ENCODE measurements at places on chromosomes 16 and 17. TPM values are rescaled to one million over a fixed set of nuclear protein-coding genes. Genes with fewer than 3 reads are reported as not detected.

- DNase-seq, result no peak
These were observed 223.8 kb downstream of the IRF8 start for GRCh38 chr16:86122681-86123342.

The SSTR5 gene
- total RNA-seq, result 7.2 TPM

The P2RX1 gene
- total RNA-seq, result not detected

GRCh38 chr17:73200476-73200875 is 7.6 kb downstream of the COG1 start:
- no peak for DNase-seq

The TTLL6 gene
- total RNA-seq, result 0.79 TPM

GRCh38 chr16:71746442-71747046 is 22.0 kb upstream of the PHLPP2 start:
- DNase-seq, result peak; percentile 26

- no peak for DNase-seq
These were observed 42.8 kb downstream of the TNFRSF13B start for GRCh38 chr17:16929035-16929680.

- no peak for DNase-seq
These were observed 8.2 kb downstream of the RNF166 start for GRCh38 chr16:88697831-88698615.

GRCh38 chr17:17491546-17491988 is 4.6 kb downstream of the RASD1 start:
- DNase-seq, result no peak

The RUNDC3A gene
- 0.61 TPM for total RNA-seq

DNA sequence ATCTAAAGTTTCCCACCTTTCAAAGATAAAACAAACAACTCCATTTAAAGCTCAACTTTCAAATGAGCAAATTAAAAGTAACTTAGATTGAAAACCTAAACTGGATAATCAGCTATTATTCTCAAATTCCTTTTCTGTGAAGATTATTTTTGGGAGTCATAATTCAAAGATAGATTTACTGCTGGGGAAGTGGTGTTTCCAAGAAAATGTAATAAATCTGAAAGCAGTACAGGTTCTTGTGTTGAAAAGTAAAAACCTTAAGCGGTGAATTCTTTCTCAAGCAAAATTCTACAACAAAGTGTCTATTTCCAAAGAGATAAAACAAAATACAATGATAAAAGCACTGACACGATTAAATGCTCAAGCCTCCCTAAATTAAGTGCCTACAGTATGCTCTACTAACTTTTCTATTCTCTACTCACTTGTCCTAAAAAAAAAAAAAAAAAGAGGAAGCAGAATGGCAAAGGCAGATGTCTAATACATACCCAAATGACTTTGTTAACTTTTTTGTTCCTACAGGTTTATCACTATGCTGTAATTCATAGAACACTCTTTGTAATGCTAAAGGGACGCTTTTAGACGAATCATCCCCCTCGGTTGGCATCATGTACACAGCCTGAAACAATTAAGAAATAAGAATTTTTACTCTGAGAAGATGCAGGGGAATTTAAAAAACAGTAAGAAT is 34.5 kb downstream of the LITAFD start:
- DNase-seq, result no peak

GRCh38 chr16:67964477-67965131 is 3.8 kb downstream of the SLC12A4 start:
- no peak for DNase-seq

GRCh38 chr16:23452221-23452571 is 793 bp downstream of the COG7 start:
- DNase-seq, result no peak

DNA sequence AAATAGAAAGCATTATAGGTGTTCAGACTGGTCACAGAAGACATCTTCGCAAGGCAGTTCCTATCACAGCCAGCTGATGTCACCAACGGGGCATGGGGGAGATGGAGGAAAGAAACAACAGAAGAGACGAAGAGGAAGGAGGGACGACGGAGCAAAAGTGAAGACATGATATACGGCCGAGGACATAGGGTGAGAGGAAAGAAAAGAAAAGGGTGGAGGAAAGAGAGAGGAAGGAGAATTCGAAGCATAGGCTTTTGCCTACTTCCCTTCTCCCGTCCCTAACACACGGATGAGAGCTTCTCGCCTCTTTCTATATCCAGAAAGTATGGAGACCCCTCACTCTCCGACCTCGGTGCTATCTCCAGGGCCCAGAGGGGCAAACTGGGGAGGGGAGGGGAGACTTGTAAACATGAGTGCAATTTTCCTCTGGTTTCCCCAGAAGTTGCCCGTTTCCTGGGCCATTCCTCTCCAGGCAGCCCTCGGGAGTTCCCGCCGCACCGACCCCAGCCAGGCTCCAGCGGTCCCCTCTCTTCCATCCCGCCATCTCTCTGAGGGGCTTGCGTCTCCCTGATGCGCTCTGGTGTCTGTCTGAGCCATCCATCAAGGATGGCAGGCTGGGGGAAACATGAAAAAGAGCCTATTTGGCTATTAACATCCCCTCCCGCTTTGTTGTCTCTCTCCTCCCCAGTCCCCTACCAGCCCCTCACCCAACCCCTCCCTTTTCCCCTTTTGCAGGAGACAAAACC is 26.0 kb downstream of the COPZ2 start:
- peak; percentile 35 for DNase-seq
